8988T (cell line): ENCODE measurements at places on chromosomes 2 and 18.

DNA sequence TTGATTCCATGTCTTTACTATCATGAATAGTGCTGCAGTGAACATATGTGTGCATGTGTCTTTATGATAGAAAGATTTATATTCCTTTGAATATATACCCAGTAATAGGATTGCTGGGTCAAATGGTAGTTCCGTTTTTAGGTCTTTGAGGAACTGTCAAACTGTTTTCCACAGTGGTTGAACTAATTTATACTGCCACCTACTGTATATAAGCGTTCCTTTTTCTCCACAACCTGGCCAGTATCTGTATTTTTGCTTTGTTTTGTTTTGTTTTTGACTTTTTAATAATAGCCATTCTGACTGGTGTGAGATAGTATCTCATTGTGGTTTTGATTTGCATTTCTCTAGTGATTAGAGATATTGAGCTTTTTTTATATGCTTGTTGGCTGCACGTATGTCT is 641.6 kb downstream of the SUCLG1 start:
- DNase-seq: no peak

DNA sequence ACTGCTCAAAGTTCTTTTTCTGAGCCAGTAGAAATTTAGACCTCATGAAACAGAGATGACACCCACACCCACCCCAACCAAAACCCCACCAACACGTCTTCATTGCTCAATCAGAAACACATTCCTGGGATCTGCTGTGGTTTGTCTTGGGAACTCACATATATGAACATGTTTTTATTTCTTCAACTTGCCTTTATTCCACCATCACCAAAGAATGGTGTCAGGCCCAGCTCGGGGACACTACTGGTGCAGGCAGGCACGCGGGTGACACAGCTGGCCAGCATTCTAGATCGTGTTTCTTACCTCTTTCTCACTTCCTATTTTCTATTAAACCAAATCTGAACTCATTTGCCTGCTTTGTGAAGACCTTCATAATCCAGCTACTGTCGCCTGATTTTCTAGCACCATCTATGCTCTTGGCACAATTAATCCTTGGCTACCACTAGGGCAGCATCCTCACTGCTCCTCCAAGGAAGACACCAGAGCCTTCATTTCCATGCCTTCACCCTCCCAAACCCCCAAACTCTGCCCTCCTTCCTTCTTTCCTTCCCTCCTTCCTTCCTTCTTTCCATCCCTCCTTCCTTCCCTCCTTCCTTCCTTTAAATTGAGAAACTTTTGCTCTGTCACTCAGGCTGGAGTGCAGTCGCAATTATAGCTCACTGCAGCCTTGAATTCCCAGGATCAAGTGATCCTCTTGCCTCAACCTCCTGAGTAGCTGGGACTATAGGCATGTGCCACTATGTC is 157.1 kb downstream of the BCL2 start:
- DNase-seq: no peak

- DNase-seq: no peak
Observed at GRCh38 chr2:98559581-98559980, 48.7 kb downstream of the COA5 start.

- no peak for DNase-seq
Observed at GRCh38 chr2:128776461-128777195, 458.0 kb upstream of the HS6ST1 start.

- peak; percentile 75 for DNase-seq
Observed at GRCh38 chr2:47520825-47521665, 118.1 kb downstream of the MSH2 start.

- no peak for DNase-seq
Observed at GRCh38 chr2:151534001-151534400, 124.3 kb downstream of the RIF1 start.

- DNase-seq: no peak
Observed at GRCh38 chr2:80070587-80070986, 234.0 kb downstream of the LRRTM1 start.

DNA sequence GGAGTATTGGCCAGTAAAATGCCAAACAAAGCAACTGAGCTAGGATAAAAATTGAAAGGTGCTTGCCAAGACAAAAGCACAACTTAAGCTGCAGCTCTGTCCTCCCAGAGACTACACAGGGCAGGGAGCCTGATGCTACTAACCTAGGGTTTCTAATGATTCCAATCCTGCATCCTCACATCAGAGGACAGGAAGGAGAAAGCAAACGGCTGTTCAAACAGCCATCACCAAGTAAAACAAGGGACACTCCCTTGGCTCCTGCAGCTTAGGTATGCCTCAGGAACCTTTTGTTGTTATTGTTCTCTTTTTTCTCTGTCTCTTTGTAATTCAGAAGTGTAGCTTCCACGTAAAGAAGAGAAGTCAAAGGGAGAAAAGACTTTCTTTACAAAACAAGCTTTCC is 99.5 kb downstream of the TCF4 start:
- DNase-seq: no peak

DNA sequence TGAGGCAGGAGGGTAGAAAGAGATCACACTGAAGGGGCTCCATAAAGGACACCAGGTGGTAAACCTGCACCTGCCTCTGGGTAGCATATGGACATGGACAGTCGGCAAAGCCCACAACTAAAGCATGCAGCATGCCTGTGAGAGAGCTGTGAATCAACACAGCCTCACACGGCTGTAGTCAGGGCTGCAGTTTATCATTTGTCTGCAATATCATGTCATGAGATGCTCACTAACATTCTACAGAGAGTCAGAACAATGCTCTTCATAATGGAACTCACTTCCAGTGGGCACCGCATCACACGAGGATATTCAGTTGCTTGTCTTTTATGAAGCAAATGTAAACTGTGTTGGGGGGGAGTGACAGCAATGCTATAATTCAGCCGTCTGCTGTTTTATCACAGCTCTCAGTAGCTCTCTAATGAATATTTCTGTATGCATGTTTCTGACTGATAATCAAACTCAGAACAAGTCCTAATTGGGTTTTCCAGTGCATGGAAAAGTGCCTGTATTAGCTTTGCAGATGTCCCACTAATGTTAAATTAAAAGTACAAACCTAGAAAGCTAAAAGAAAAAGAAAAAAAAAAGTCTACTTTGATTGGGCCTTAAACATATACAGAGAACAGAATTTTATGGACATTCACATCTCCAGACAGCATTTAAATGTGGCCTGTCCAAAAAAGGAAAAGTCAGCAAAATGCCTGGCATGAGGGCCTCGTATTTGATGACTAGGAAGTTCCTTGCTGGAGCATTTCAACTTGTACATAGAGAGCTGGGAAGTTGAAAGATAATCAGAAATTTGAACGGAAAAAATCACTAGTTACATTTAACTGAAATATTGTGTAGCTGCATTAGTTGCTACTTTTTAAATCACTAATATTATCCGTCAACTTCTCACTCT is 406.1 kb upstream of the SOX11 start:
- DNase-seq: no peak

- no peak for DNase-seq
Observed at GRCh38 chr2:172228177-172228808, 125.6 kb upstream of the DLX2 start.

- DNase-seq: no peak
Observed at GRCh38 chr2:10306901-10307463, 4.3 kb downstream of the HPCAL1 start.

GRCh38 chr2:147002256-147002655 is 842.6 kb upstream of the ACVR2A start:
- no peak for DNase-seq

GRCh38 chr2:76569819-76570218 is 859.1 kb upstream of the GCFC2 start:
- no peak for DNase-seq

GRCh38 chr2:46802665-46803546 is 112.7 kb downstream of the MCFD2 start:
- no peak for DNase-seq

- no peak for DNase-seq
Observed at GRCh38 chr2:222693837-222694236, 22.4 kb downstream of the MOGAT1 start.

GRCh38 chr2:208939852-208940251 is 484.0 kb upstream of the MAP2 start:
- no peak for DNase-seq

GRCh38 chr2:41972179-41972578 is 75.6 kb upstream of the PKDCC start:
- no peak for DNase-seq

GRCh38 chr2:219697811-219698747 is 70.6 kb downstream of the SLC4A3 start:
- no peak for DNase-seq
